Left hindlimb (tissue), 1 donor: ENCODE measurements at places on chromosomes 7 and 10.

DNA sequence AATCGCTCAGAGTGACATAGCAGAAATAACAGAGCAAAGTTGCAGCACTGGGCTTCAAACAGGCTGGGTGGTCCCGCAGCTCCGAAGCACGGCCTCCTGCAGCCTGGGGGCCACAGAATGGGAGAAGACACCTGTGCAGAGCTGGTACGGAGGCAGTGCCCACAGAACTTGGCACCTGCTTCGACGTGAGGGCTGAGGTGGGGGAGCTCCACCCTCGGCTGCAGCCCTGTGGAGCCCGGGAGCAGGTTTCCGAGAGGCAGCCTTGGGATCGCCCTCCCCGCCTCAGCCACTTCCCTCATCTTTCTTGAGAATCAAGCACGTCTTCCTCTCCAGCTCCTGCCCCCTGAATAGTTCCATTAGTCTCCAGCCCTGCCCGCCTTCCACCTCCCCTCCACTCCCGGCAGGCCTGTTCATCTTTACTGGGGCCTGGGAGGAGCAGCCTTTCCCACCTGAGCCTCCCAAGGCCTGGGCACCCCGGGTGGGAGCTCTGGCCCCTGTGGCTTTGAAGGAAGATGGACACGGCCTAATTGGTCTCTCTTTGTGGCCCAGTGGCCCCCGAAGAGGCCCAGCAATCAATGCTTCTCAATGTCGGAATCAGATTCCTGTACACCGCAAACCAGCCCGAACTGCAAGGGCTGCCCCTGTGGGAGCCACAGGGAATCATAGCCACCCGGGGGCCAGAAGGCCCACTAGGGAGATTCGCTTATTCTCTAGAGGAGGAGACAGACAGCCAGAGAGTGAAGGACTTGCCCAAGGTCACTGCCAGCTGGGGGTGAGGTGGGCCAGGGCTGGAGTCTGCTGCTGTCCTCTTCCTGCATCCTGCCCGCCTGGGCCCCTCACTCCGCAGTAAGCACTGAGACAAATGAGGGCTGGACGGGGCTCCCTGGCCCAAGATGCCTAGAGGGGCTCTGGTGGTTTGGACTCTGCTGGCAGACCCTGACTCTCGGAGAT, 17.0 kb upstream of the PCBD1 start:
- DNase-seq, result peak; percentile 12

DNA sequence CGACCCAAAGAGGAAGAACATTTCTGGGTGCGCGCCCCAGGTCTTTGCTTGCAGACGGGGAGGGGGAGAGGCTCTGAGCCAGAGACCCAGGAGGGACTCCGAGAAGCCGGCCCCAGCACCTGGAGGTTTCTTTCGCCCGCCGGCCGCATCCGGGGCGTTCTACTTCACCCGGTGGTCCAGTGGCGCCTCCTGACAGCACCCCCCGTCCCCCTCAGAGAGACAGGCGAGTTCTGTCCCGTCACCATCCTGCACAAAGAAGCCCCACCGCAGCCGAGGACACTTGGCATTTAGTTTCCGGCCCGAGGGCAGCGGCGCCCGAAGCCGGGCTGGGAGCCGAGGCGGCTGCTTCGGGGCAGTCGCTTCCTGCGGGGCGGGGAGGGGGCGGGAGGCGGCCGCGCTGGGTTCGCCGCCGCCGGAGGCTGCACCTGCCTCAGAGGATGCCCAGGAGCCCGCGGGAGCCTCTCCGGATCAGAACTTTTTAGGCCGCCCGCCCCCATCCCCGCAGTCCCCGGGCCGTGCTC, at the start of gene TMEM178B:
TMEM178B (plus strand) TSS at position 424 of the 521 bp plus-strand sequence.
- DNase-seq, result no peak

DNA sequence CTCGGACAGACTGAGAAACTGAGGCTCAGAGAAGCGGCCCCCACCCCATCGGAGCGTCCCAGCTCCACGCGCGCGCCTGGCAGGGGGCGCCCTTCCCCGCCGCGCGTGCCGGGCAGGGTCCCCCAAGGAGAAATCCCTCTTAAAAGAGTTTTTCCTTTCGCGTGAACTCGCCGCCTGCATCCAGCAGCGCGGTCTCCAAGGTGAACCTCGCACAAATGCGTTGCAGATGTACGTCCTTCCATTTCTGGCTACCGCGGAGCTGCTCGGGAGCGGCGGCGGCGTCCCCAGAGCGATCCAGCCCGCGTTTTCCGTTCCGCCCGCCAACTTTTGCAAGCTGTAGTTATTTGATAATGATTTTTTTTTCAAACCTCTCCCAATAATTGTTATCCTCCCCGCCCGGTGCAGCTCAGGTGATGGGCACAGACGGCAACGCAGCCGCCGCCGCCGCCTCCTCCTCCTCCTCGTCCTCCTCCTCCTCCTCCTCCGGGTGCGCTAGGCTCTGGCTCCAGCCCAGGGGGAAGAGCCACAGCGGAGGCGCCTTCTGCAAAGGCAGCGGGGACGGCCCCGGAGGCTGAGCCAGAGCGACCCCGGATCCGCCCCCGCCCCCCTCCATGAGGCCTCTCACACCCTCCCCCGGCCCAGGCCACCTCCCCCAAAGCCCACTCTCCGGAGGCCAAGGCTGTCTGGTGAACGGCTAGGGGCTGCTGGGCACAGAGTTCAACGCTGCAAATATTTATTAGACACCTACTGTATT, 74.0 kb upstream of the CUX1 start:
- DNase-seq, result peak; percentile 81

DNA sequence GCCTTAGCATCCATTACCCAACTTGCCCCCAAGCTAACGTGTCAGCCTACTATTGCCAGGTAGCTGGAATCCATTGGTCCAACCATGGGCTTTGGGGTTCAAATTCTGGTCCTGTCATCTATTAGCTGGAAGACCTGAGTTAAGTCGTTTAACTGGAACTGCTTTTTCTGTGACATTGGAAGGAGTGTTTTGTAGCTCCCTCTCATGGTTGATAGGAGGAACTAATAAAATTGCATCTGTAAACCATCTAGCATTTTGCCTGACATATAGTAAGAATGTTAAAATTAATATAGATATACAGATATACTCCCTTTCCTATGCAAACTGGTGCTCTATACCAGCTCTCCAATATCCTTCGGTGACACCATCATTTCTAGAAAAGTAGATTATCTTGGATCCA, 23.8 kb upstream of the SLF2 start:
- DNase-seq, result no peak

- DNase-seq, result no peak
Measured at GRCh38 chr10:37643187-37643586, 214.2 kb downstream of the ZNF248 start.

DNA sequence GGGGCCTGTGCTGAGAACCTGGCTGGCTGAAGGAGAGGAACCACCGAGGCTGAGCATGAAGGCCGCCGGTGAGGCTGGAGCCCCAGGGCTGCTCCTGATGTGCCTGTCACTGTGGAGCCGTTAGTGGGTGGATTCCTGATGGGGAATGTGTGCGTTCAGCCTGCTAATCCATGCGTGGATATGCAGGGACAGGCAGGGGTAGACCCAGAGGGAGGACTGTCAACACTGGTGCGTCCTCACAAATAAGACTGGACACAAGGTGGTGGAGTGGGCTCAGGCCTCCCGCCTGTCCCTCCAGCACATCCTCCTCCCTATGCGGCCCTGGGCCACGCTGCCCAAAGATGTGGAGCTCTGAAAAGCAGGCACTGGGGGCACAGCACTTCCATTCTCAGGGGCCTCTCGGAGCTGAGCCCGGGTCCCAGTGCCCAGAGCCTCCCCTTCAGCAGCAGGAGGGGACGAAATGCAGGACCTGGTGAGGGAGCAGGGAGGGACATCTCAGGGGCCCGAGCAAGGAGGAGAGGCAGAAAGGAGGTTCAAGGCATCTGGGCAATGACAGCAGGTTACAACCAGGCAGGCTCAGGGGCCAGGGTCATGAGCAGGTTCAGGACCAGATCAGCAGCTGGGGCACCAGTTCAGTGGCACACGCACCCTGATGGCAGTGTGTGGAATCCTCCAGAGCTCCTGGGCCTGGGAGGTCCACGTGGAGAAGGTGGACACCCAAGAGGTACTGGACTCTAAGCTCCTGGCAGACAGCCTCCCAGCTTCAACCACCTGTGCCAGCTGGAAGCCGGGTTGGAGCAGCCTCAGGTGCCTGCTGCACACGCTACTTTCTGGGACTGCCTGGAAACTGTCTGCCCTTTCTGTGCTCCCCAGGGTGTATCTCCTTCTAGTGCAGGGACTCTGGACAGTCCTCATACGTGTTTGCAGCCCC, 33.5 kb upstream of the ANTXRL start:
- no peak for DNase-seq

DNA sequence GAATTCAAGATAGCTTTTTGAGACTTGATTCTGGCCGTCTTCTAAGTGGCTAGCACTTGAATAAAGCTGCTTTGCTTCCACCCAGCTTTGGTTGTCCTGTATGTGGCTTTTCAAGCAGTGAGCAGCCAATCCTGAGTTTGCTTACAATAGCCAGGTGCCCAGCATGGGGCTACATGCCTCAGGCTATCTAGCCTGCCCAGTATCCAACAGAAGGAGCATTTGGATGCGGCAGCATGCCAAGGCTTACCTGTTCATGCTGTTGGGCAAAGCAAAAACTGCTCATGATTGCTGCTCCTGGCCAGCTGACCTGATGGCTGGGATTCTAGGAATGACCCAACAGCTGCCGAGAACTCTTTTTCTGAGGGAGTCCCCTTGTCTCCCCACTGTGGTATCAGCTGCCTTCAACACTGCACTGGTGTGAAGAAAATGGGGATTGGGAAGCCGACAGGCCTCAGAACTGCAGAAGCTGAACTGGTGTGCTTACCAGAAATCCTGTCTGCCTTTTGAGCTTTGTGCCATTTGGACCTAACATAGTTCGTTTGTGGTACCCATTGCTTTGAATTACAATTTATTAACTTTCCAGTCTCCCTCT, 618.9 kb upstream of the IGFBP3 start:
- no peak for DNase-seq

DNA sequence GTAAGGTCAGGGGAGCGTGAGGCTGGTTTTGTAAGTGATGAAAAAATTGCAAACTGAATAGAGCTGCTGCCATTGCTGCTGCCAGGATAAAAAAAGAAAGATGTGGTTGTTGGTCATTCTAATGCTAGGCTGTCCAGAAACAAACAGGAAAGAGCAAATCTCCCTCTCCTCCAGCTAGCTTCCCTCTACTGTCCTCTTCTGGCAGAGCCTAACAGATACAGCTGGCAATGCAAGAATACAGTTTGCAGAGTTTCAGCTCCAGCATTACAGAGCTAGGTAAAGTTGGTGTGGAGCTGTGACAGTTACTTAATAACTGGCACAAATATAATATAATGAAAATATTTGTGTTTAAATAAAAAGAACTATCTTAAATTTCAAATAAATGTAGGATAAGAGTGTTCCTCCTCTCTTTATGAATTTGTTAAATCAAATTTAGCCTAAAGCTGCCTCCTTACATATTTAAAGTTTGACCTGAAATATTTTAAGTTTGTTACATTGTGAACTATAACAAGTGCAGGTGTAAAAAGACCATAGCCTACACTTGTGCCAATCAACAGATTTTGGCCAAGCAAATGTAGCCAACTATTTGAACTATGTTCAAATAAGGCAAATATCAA, 407.7 kb downstream of the SH2D4B start:
- DNase-seq, result no peak

GRCh38 chr10:118373786-118374185, 31.7 kb upstream of the FAM204A start:
- DNase-seq, result no peak

DNA sequence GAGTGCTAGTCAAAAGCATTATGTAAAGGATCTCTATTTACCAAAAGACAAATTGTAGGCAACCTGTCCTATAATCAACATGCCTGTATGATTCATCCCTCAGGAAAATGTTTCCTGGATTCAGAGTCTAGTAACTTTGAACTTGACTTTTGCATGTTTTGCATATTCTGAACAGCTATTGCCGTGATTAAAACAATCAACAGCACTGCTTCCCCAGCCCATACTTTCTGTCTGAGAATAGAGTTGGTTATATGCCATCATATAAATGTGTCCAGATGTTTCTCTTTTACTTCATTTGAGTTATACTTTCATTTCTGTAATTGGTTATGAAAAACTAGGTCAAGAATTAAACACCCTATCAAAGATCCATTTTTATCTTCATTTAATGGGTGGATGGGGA, 83.5 kb downstream of the ZMYND11 start:
- DNase-seq, result no peak

DNA sequence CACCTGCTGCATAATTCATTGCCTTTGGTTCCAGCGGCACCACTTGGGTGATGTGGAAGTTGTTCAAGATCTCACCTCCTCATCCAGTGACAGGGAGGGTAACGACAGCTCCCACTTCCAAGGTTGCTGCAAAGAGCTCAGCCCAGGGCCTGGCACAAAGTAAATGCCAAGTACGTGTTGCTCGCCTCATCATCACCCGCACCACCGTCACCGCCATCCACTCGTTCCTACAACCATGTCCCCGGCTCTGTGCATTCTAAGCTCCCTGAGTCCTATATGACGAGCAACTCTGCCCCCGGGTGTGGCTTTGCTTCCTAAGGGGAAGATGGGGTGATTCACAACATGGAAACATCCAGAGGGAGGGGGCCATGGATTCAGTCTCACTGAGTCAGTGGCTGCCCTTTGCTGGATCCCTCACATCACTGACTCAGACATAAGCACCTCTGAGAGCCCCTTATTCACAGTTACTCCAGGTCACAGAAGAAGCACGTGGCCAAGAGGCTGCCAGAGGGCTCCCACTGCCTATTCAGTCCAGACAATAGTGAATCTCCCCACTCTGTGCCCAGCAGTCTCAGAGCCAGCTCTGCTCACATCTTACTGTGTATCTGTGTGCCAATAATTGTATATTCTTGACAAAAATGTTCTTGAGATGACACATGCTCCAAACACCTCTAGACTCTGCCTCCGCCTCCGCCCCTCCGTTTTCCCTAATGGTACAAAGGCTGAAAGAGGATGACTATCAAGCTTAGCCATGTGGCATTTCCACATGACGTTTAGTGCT, 159.1 kb downstream of the GFRA1 start:
- no peak for DNase-seq

DNA sequence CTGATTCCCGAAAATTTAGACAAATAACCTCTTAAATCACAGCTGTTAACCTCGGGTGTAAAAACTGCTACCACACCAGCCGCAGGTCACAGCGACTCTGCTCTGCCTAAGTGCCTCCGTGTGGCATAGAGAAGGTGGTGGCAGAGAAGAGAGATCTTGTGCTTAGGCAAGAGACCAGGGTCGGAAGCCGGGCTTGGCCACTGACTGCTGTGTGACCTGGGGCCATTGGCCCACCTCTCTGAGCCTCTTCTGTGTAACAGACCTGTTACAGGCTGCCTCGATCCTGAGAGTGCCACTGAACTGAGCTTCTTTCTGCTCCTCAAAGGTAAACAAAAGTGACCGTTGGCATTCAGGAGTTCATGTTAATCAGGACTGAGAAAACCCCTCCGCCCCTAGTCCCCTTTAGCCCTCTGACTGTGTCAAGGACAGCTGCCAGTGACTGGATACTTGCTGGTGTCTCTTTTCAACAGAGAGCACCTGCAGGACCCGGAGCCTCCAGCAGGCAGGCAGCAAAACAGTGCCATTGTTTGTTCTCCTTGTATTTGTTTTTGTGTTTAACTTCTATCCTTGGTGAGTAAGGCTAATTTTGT, 36.5 kb downstream of the ZMIZ1 start:
- DNase-seq, result no peak

- DNase-seq, result no peak
Measured at GRCh38 chr7:1809601-1810258, 139.7 kb downstream of the ELFN1 start.

- DNase-seq, result no peak
Measured at GRCh38 chr7:54330216-54330800, 211.9 kb upstream of the VSTM2A start.
